Fibroblast of lung (primary cell): ENCODE measurements at places on chromosomes 16 and 17. TPM values are rescaled to one million over a fixed set of nuclear protein-coding genes. Genes with fewer than 3 reads are reported as not detected.

SULT1A2 gene
- polyA plus RNA-seq, result not detected in 2 replicates

CEP295NL gene
- polyA plus RNA-seq, result 0.10 and 0.15 TPM in 2 replicates

- no peak for DNase-seq
These were observed 16.0 kb upstream of the DRG2 start for GRCh38 chr17:18071751-18072150.

GRCh38 chr17:13698832-13699231 is 97.1 kb upstream of the HS3ST3A1 start:
- no peak for DNase-seq
